HS-5 (cell line): ENCODE measurements at places on chromosomes 6 and 20.
A peak's percentile ranks its signal among the peaks of the same experiment; 100 is the strongest.

- no peak for DNase-seq
Observed at GRCh38 chr6:148370176-148370575, 27.5 kb downstream of the SASH1 start.

- no peak for DNase-seq
Observed at GRCh38 chr6:31969712-31970603, 2.0 kb downstream of the DXO start.

- DNase-seq: no peak
Observed at GRCh38 chr20:41223112-41223511, 85.8 kb downstream of the PLCG1 start.

- no peak for DNase-seq
Observed at GRCh38 chr6:15894973-15895725, 232.3 kb upstream of the DTNBP1 start.

- no peak for DNase-seq
Observed at GRCh38 chr6:35894776-35895175, 26.1 kb downstream of the SRPK1 start.

GRCh38 chr6:125114248-125114858, 39.2 kb upstream of the TPD52L1 start:
- DNase-seq: no peak

DNA sequence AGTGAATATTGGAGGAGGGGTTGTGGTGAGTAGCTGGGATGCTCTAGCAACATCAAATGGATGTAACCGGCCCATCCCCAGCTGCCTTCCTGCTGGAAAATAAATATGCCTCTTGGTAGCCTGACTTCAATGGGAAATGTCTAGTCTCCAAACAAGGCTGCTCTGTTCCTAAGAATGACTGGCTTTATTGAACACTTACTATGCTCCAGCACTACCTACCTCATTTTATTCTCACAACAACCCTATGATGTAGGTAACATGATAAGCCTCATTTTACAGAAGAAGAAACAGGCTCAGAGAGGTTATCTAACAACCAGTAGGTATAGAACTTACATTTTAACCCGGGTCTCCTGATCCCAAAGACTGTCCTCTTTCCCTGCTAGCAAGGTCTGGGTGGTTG, 93.6 kb downstream of the FYN start:
- DNase-seq: no peak

- DNase-seq: no peak
Observed at GRCh38 chr20:38985603-38986170, 23.5 kb downstream of the DHX35 start.

- no peak for DNase-seq
Observed at GRCh38 chr6:44926556-44926955, 401.6 kb upstream of the RUNX2 start.

DNA sequence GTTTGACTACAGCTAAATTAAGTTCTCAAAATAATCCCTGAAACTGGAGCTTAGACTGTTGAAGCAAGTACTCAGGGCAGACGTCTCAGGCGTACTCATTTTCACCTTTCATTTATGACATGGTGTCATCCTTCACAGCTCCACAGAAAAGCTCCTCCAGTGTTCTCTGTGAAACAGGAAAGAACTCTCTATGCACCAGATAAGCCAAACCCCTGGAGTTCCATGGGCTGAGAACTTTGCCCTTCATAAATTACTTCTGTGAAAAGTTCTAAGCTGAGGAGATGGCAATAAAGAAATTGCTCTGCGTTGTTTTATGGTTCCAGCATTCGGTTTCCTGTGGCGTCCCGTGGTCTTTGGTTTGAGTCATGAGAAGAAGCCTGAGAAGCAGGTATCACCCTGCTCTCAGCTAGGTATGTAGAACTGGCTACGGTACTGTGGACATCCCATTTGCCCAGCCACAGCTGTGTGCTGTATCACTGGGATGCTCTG, 20.2 kb upstream of the RREB1 start:
- DNase-seq: no peak

GRCh38 chr6:88074791-88075190, 27.1 kb downstream of the SPACA1 start:
- no peak for DNase-seq

- no peak for DNase-seq
Observed at GRCh38 chr6:82741325-82741995, 324.2 kb downstream of the UBE3D start.

DNA sequence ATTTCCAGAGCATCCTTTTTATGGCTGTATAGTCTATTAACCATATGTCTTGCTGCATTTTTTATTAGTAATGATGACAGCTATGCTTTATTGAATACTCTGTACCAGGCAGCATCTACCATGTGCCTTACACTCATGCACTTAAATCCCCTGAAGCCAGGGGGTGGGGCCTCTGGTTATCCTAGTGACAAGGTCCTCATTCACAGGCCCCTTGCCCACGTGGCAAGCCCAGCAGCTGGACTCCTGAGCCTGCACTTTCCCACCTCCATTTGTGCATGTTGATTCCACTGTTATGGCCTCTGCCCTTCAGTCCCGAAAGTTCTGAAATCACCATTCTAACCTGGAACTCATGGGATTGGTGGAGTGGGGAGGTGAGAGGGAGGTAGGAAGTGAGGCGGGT, 22.3 kb downstream of the ACTR5 start:
- no peak for DNase-seq

DNA sequence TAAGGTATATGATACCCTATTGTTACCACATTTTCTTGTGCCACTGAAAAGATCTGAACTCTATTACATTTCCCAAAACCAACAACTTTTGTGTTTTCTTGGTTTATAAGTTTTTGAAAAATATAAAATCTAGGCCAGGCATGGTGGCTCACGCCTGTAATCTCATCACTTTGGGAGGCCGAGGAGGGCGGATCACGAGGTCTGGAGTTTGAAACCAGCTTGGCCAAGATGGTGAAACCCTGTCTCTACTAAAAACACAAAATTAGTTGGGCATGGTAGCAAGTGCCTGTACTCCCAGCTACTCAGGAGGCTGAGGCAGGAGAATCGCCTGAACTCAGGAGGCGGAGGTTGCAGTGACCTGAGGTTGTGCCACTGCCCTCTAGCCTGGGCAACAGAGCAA, 34.3 kb downstream of the SAMHD1 start:
- no peak for DNase-seq

- DNase-seq: no peak
Observed at GRCh38 chr20:37986873-37987601, 46.2 kb downstream of the TTI1 start.

GRCh38 chr20:53652090-53652858, 58.6 kb upstream of the ZNF217 start:
- no peak for DNase-seq

DNA sequence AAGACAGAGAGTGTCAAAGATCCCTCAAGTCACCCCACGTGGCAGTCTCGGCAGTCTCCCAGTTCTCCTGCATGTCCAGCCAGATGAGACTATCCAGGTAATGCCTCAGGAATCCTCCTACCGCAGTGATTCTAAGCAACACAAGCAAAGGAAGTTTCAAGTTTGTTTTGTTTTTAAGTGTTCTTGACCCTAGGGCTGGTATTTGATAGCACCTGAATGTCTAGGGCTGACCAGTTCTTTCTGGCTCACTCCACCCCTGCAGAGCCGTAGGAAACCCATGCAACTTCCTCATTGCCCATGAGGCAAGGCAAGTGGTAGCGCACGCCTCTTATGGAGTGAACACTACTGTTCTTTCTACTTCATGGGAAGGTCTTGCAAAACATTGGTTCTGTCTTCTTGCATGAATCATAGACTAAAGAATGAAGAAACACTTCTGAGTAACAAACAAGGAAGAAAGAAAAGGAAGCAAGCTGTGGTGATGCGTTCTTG, 24.8 kb upstream of the FOXQ1 start:
- DNase-seq: peak; percentile 89

GRCh38 chr6:20686142-20686541, 151.9 kb downstream of the CDKAL1 start:
- no peak for DNase-seq

GRCh38 chr20:55390791-55391190, 614.5 kb downstream of the CBLN4 start:
- no peak for DNase-seq

- no peak for DNase-seq
Observed at GRCh38 chr20:611843-612185, 1.7 kb upstream of the TCF15 start.

GRCh38 chr20:4713401-4713800, 8.3 kb upstream of the PRND start:
- DNase-seq: peak; percentile 58

DNA sequence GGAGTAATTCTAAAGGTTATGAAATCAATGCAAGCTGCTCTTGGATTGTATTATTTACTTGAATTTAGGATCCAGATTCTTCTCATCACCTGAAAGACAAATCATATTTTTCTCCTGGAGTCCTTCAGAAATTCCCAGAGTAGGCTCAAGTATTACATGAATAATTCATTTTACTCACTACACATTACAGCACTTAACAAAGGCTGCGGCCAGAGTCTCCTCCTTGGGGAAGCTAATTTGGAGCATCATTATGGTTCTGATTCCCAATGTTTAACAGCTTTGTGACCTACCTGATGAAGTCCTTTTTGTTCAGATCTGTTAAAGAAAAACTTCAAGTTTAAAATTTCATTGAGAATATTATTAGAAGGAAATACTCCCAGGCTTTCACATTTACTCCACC, 28.7 kb downstream of the GRIK2 start:
- DNase-seq: no peak

- peak; percentile 68 for DNase-seq
Observed at GRCh38 chr20:33914919-33915318, 78.8 kb upstream of the RALY start.

DNA sequence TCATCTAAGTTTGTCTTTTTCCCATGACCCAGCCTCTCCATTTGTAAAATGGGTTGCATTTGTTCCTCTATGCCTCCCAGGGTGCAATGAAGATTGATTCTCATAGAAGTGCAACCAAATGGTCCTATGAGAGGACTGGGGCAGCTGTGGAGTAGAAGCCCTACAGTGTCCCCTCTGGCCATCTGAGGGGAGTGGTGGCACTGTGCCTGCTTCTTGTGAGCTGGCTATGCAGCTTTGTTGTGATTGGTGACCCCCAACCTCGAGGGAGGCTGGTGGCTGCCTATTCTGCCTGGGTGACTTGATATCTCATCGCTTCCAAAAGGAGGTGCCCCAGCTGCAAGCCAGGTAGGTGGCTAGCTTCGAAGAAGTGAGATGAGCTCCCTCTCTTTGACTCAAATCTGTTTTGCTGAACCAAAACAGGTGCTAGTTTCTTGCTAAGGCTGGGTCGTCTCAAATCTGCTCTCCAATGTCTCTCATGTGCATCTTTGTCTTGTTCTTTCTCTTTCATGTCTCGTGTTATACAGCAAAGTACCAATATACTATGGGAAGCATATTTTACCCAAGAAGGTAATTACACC, 33.9 kb downstream of the TXLNB start:
- no peak for DNase-seq

DNA sequence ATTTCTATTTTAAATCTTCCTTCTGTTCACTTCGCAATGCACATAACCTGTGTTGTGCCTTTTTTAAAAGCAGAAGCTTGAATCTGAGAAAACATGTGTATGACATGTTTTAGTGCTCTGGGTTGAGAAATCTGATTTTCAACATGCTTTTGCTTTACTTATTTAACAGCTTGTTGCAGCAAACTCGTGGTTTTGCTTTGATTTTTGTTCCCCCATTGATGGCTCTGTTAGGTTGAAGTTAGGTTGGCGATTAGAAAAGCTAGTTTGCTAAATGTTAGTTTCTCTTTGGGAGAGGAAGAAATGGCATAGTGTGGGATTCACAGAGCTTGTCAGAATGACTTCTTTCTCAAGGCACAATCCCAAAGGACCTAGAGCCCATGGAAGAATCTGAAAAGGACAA, 170.8 kb downstream of the TMEM242 start:
- no peak for DNase-seq

DNA sequence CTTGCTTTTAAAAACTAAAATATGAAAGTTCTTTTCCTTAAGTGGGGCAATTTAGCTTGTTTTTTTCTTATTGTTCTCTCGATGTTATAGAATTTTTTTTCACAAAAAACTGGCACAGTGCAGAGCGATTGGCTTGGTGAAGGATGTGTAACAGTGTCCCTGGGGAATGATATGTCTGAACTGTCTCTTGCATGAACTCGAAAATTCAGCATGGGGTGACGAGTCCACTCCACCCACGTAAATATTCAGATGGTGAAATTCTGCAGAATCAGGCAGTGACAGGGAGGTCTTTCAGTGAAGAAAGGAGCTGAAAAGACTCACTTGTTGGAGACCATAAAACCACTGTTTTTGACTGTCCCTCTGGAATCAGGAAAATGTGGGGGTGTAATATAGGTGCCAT, 505.3 kb downstream of the MMUT start:
- DNase-seq: no peak

DNA sequence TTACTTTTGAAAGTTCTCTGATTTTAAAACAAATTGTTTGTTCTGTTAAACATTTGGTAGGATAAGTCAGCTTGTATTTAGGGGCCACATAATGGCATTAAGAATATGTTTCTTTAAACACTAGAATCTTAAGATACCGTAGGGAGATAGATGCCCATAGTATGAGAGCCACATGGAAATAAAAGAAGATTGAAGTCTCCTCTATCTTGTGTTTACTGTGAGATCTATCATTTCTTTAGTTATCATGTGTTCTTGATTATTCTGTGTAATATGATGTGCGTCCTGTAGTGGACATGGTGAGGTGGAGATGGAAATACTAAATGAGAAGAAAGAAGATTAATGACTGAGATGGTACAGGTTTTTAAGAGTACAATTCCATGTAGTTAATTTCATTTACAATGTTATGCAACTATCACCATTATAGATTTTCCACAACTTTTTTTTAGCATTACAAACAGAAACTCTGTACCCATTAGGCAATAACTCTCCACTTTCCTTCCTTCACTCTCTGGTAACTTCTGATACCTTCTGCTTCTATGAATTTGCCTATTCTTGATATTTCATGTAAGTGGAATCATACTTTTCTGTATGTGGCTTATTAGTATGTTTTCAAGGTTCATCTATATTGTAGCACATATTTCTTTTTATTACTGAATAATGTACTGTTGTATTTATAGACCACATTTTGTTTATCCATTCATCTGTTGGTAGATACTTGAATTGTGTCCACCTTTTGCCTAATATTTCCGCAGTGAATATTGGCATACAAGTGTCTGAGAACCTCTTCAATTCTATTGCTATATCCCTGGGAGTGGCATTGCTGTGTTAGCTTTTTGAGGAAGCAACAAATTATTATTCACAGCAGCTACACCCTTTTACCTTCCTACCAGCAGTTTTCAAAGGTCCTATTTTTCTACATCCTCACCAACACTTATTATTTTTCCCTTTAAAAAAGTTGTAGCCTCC, 11.5 kb downstream of the RNF146 start:
- no peak for DNase-seq
